Astrocyte of the hippocampus (primary cell): ENCODE measurements at places on chromosomes 2 and 18.

DNA sequence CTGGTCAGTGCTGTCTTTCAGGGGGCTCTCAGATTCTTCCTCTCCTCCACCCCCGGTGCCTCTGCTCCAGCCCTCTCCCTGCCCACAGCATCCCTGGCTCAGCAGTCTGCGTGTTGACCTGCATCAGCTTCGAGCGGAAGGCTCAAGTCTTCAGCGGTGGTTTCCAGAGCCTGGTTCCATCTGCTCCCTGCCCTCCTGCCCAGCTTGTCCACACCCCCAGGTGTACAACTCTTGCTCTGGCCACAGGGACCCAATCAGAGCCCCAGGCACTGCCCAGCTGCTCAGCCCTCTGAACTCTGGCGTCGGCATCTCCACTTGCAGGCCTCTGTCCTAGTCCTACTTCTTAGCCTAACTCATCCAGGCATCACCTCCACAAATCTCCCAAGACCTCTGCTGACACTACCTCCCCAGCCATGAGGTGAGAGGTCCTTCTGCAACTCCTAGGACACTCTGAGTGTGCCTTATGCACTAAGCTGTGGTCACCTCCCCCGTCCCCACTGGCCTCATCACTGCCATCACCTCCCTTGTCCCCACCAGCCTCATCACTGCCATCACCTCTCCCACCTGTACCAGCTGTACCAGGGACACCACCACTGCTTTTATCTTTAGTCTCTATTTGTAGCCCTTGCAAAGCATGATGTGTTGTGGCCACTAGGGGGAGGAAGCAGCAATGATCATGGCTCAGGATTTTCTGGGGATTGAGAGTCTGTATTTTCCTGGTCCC is 60.9 kb downstream of the EDAR start:
- DNase-seq: peak; percentile 75

GRCh38 chr18:58157237-58157636 is 113.2 kb downstream of the NEDD4L start:
- no peak for DNase-seq

- peak; percentile 79 for DNase-seq
These were observed 135.5 kb downstream of the MYO3B start for GRCh38 chr2:170313347-170313991.

DNA sequence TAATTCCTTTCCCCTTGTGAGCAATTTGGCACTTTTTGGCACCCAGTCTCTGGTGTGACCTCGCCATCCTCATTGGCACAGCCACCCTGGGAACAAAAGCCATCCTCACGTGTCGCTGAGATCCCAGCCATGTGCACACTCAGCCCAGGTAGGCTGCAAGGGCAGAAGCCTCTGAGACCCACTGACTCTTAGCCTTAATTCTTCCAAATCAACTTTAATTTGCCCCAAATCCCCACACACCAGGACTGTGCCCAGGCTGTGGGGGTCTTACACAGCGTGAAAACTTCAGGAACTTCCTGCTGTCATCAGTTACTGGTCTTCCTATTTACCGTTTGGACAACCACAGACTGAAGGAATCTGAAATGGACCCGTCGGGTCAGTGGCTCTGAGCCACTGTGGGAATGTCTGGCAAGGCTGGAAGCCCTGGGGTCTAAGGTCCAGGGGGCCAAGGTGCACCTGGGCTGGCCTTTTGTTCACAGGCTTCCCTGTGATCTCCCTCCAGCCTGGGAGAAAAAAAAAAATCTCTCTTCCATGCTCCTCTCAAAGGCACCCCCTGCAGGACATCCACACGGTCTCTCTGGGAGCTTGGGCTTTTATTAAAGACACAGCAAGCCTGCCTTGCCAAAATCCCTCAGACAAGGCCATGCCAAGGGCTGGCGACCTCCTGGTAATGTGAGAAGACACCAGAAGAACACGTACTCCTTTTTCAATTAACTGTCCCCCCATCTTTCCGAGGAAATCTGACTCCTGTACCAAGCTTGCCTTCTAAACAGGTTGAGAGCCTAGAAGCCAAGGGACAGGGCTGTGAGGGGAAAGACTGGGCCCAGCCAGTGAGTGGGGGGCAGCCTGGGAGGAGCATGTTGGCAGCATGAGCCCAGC is 42.1 kb upstream of the LAPTM4A start:
- DNase-seq: peak; percentile 83

DNA sequence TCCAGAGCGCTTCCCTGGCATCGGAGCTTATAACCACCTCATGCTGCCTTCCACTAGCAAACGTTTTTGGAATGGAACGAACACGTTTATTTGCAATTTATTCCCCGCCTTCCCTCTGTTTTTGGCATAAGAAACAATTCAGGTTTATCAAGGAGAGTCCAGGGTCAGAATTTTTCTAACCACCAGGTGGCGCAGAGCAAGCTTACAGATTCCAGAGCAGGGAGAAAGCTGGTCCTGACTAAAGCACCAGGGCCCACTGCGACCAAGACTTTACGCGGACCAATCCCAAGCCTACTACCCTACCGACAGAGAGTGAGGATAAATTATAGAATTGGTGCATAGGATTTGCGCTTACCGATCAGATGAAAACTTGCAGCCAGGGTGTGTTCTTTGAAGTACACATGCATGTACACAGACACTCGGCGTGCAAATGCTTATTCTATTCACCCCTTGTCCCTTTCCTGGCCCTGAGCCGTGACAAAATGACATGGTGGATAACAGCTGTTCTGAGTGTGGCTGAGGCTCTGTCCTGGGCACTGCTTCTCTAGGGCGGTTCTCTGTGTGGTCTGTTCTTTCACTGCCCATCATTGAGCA is 34.7 kb downstream of the NAPG start:
- DNase-seq: peak; percentile 84

- peak; percentile 65 for DNase-seq
These were observed 44.3 kb downstream of the CCDC148 start for GRCh38 chr2:158412206-158412605.

- DNase-seq: no peak
These were observed 45.7 kb upstream of the FAM171B start for GRCh38 chr2:186648130-186648529.
